Activated CD4-positive, alpha-beta memory T cell treated with anti-CD3 and anti-CD28 coated beads, Interleukin-2, amount 10 ng/mL, durations not matched to agents 7 days and 5 days (primary cell): ENCODE measurements at places on chromosomes 7 and 10. TPM values are rescaled to one million over a fixed set of nuclear protein-coding genes. Genes with fewer than 3 reads are reported as not detected.

DNA sequence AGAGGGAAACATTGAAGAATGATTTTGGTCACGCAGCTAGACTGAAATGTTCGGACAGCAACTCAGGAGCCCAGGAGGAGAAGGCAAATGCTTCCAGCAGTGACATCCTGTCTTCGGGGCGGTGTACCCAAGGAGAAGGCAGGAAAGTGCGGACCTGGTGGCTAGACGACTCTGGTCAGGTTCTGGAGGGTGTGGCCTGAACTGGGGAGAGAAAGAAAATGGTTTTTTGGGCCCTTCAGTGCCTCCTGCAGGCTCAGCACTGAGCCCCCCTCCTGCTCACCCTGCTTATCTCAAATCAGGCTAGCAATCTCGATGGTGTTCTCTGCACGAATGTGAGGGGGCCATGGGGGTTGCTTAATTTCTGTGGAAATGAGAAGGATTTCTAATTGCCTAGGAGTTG is 26.7 kb upstream of the TARP start:
- peak; percentile 41 for DNase-seq

GRCh38 chr10:119414081-119414611 is 128.4 kb downstream of the RGS10 start:
- DNase-seq = no peak

- no peak for DNase-seq
These were observed 356.6 kb downstream of the PAXIP1 start for GRCh38 chr7:154646126-154647013.

DNA sequence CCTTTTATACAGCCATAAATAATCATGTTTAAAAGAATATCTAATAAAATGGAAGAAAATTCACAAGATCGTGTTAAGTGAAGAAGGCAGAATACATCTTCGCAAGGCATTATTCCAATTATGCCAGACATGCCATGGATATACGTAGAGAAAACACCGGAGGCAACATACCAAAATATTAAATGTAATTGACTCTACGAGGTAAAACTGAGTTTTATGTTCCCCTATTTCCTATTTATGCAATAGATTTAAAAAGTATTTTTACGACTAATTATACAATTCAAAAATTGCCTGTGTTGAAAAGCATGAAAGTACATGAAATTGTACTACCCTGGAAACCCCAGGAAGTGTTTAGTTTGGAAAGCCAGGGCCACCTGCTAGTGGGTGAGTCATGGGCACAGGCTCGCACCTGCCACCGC is 936 bp upstream of the REPIN1 start:
- DNase-seq = no peak

DNA sequence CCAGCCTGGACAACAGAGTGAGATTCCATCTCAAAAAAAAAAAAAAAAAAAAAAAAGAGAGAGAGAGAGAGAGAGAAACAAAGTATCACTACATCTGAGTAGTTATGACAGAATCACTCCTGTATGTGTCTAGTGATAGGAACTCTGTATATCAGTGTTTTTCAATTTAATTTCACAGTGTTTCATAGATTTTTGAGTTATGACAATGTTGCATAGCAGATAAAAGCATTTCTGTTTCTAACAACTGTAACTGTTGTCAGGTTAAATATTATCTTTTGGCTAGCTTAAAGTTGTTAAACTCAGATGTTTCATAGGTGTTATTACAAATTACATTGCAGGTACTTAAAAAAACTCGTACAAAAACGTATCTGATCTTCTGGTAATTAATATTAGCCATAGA is 60.3 kb downstream of the PLXDC2 start:
- DNase-seq = no peak

NPC1L1 gene
- total RNA-seq = not detected

DNA sequence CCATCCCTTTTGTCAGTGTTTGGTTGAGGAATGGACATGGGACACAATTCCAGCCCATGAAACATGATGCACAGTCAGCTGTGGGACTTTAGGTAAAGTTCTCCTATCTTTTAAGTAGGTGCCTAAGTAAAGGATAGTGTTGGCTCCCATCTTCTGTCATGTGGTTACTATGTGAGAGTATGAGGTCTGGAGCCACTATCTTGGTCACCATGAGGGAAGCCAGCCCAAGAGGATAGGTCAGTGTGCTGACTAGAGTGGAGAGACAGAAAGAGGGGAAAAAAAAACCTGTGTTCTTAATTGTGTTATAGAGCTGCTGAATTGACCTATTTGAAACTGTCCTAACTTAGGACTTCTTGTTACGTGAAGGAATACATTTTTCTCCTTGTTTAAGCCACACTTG is 89.7 kb upstream of the NAMPT start:
- DNase-seq = no peak
